ENCODE measurements at places on chromosomes 7 and 10.
A peak's percentile ranks its signal among the peaks of the same experiment; 100 is the strongest.

GRCh38 chr10:75568450-75569130 is 137.2 kb downstream of the LRMDA start:
- DNase-seq = no peak

DNA sequence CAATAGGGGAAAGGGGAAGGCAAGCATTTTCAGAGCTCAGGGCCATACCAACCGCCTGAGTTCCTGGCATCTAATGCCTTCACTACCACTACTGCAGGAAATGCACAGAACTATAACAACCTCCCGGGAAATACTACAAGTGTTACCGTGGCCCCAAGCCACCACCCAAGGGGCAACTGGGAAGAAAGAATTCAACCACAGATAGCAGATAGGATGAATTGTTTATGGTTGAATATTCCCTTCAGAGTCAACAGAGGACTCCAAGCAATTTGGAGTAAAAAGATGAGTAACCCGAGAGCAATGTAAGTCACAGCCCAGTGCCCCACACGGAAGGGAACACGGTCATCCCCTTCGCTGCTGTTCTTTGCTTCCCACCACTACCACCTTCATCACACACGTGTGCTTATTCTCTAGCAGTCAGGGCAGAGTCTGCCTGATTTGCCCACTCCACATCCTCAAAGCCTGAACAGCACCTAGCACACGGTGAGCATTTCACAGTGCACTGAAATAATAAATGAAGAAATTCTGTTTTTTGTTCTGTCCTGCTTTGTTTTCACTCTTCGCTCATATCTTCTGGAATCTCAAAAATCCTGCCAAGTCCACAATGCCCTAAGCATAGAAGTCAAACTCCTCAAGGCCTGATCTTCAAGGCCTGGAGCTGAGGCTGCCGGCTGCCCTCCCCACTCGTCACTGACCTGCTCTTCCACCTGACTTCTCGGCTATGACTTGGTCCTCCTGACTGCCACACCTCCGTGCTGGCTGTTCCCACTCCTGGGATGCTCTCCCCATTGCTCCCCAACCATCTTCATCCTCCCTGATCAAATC is 221.1 kb downstream of the KCNMA1 start:
- DNase-seq = no peak

GRCh38 chr7:75573477-75574019 is 81.4 kb downstream of the SPDYE5 start:
- DNase-seq = no peak

DNA sequence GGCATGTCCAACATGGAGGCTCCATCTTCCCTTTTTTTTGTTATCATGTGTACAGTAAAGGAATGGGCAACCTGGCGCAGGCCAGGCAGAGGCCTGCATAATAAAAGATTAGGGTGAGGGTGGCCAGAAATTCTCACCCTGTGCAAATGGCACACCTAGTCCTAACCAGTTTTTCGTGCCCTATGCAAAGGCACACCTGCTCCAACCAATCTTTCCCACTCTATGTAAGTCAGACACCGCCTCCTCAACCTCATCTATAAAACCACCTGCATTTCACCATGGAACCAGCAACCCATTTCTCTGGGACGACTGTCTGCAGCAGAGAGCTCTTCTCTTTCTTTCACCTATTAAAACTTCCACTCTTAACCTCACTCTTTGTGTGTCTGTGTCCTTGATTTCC is 16.1 kb downstream of the TBATA start:
- DNase-seq = no peak

- no peak for DNase-seq
These were observed 85.2 kb downstream of the WNT2 start for GRCh38 chr7:117237646-117238045.

DNA sequence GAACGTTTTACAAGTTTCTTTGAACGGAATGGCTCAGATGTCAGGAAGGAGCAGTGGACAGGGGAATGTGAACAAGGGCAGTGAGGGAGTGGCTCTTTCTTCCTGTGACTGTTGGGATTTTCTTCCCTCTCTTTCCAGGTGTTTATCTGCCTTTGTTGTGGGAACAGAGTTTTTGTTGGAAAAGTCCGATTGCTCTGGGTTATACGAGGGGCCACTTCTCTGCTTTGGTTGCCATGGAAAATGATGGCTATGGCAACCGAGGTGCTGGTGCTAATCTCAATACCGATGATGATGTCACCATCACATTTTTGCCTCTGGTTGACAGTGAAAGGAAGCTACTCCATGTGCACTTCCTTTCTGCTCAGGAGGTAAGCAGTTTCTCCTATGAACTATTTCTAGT is 41.4 kb downstream of the ZRANB1 start:
- no peak for DNase-seq

GRCh38 chr10:54577682-54578081 is 223.3 kb downstream of the PCDH15 start:
- DNase-seq = no peak

- no peak for DNase-seq
These were observed 65.5 kb downstream of the CUX1 start for GRCh38 chr7:101882595-101883564.

GRCh38 chr7:47847207-47847606 is 101.1 kb downstream of the PKD1L1 start:
- no peak for DNase-seq

- DNase-seq = peak; percentile 86
These were observed at the start of gene ADIRF for GRCh38 chr10:86968271-86968993. TSS of gene ADIRF (plus strand) at chr10:86968482. CDS start at chr10:86968545, 63 bp downstream.

DNA sequence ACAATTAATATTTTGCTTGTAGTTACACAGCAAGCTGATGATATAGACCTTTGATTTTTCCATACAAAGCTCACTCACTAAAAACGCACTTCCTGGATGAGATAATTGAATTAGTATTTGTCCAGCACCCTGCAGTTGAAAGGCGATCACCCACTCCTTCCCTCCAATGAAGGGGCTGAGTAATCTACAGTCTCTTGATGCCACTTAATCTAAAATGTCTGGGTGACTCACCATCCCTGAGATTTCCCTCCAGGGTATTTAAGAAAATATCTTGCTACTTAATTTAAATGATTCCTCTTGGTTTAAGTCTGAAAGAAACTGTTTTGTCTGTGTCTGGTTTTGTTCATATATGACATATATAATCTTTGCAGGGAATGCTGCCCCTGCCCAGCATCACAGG is 515.3 kb downstream of the GRID1 start:
- DNase-seq = no peak

DNA sequence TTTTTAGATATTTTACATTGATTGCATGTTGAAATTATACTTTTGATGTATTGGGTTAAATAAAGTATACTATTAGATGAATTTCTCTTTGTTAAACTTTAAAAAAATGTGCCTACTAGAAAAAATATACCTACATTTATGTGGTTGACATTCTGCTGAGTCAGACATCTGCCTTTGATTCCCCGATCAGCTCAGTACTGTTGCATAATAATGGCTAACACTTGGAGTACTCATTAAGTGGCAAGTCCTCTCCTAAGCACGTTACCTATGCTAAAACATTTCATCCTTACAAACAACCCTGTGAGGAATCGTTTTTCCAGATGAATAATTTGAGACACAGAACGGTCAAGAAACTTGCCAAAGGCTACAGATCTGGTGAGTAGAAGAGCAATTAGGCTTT is 14.0 kb upstream of the SEM1 start:
- no peak for DNase-seq

DNA sequence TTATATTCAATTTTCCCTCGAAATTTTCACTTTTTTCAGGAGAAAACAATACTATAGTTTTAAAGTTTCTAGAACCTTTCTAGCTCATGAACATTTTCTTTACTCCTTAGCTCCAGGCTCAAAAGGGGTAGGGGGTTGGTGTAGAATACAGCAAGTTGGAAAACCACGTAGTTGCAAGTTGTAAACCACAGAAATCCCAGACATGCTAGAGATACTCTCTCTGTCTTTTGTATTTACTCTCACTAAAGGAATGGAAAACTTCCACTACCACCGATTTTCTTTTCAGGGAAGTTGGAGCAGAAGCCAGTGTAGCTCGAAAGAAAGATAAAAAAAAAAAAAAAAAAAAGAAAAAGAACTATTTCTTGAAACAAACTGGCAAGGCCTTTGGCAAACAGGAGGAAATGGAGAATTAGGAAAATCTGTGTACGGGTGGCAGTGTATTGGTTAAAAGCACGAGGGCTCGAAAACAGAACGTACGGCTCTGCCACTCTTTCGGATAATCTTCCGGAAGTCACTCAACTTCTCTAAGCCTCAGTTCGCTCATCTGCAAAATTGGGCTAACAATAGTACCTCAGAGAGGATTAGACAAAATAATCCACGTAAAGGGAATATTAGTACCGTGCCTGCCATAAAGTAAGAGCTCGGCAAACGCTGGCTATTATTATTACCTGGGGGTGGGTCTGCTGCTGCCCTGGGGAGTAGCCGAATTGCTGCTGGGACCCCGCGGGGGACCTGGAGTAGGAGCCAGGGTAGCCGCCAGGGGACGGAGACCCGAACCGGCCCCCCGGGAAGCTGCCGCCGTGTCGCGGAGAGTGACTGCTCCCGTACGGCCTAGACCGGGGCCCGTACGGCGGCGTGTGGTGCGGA is 628 bp downstream of the MPLKIP start:
- no peak for DNase-seq

DNA sequence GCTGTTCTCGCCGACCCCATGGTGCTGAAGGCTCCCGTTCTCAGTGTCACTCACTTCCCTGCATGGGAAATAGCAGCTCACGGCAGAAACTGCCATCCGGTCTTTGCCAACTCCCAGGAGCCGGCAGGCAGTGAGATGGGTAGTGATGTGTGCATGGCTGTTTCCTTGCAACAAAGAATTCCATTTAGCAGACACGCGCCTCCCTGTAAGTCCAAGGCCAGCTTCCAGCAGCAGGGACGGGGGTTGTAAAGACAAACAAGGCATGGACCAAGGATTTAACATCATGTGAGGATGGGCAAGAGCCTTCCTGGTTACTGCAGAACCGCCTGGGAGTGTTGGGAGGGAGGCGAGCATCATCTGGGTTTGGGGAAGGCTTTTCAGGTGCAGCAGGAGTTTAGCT is 273.1 kb downstream of the GLRX3 start:
- DNase-seq = no peak

DNA sequence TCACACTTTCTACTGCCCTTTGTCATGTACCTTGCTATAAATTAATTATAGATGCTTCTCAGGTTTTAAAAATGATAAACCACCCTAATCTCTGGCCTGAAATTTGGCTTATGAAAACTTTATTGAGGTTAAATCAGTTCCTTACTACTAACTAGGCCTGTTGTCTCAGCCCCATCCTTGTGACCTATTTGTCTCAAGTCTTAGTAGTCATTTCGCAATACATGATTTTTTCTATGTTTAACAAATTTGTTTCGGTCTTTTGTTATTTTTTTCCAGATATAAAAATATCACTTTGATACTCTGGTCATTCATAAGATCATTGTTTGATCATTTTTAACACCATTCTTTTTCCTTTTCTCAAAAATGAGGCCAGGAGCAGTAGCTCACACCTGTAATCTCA is 411.6 kb downstream of the GFRA1 start:
- DNase-seq = no peak

- no peak for DNase-seq
These were observed 55.4 kb upstream of the RAB11FIP2 start for GRCh38 chr10:118102121-118102520.

GRCh38 chr7:77538281-77539212 is 1.5 kb downstream of the PTPN12 start:
- peak; percentile 55 for DNase-seq

- DNase-seq = no peak
These were observed 316.0 kb upstream of the AOAH start for GRCh38 chr7:37040330-37040729.

DNA sequence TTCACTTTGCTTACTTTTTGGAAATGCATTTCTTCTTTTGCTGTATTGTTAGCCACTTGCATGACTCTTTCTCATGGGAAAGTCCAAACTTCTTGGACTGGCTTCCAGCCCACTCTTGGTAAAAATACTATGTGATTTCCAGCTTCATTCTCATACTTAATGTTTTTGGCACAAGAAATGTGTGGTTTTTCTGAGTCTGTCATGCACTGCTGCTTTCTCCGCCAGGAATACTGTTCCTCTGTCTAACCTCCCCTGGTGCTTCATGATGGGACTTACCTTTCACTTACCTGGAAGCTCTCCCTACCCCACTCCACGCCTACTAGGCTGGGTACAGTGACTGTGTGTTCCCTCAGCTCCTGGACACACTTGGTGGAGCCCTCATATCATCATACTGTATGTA is 18.7 kb downstream of the MGAM2 start:
- DNase-seq = no peak

GRCh38 chr7:29611941-29612544 is 48.4 kb downstream of the PRR15 start:
- no peak for DNase-seq

DNA sequence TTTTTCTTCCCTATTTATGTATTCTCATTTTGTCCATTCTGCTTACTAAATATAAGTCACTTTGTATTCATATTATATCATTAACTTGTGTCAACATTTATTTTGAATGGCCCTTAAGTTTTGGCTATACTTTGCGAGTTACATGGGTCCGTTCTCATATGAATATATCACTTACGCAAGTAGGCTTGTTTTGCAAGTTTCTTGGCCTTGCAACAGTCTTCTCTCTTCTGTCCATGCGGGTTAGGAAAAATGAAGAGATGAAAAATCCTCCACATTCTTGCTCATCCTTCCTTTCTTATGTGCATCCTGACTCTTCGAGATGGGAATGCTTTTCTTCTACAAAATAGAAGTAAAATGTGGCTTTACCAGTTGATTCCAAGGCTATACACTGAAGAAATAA is 82.8 kb downstream of the GPR158 start:
- DNase-seq = no peak

GRCh38 chr10:95428701-95429100 is 132.5 kb downstream of the SORBS1 start:
- no peak for DNase-seq

GRCh38 chr7:93188870-93189634 is 37.2 kb downstream of the HEPACAM2 start:
- DNase-seq = no peak

DNA sequence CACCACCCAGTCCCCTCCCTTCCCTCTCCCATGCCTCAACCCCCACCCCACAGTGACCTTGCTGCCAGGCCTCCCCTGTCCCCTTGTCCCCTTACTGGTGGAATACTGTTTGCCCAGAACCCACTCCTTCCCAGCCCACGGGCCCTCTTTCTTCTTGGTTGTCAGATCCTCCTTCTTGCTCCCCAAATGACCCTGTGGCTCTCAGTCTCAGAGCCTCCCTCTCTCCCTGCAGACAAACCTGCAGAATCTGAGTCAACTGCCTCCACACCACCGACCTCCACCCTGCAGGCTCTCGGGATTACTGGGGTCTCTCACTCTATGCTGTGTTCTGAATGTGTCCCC is 47.5 kb downstream of the HSPA12A start:
- no peak for DNase-seq

- no peak for DNase-seq
These were observed 71.2 kb downstream of the TEX36 start for GRCh38 chr10:125611756-125612155.

DNA sequence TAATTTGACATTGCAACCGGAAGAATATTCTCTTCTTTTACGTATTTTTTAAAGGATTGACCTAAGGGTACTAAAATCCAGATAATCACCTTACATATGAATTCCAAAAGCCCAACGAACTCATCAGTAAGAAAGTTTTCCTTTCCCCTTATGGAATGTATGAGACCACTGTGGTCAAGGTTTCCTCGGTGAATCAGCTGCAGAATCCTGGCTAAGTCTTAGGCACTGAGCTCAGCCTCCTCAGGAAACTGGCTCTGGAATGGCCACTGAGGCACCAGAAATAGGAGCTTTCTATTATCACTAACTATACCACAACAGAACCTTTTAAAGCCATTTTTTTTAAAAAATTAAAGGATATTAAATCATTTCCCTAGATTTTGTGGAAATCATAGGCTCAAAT is 21.0 kb downstream of the SVIL start:
- DNase-seq = no peak

Measured in posterior cingulate gyrus (tissue), 11 donors.